ENCODE measurements at places on chromosomes 3 and 15.

GRCh38 chr15:67824976-67825880 is at the start of gene SKOR1:
TSS of gene SKOR1 (plus strand) at chr15:67825509. CDS start at chr15:67825603, 94 bp downstream.
- H3K27ac ChIP-seq: no peak within 1 kb of the TSS
- DNase-seq: no peak

DNA sequence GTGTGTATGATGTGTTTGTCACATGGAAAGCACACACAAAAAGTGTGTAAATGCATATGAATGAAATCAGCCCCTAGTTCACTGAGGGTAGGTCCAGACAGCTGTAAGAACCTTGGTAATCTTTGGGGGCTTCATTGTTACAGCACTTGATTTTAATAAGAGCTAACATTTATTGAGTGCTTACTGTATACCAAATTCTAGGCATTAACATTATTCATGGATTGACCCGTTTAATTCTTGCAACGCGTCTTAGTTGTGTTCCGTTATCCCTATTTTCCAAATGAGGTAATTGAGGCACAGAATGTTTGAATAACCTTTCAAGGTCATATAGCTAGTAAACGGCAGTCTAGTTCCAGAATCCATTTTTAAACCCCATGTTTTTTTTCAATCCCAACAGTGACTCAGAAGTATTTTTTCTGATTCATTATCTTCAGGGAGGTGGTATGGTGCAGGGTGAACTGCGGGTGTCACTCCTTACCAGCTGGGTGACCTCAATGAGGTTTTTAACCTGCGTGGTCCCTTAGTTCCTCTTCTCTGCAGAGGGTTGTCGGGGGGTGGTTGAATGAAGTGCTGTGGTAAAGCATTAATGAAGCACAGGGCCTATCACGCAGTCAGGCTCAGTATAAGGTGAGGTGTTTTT is 14.2 kb downstream of the RAB8B start:
- no peak overlapping the region for H3K4me3 ChIP-seq
- no peak for DNase-seq
- H3K27me3 ChIP-seq: no peaks in the 10 kb centered on the region
- H3K4me1 ChIP-seq: peaks cover 21% of the 10 kb centered on the region
- no peak overlapping the region for H3K27ac ChIP-seq

DNA sequence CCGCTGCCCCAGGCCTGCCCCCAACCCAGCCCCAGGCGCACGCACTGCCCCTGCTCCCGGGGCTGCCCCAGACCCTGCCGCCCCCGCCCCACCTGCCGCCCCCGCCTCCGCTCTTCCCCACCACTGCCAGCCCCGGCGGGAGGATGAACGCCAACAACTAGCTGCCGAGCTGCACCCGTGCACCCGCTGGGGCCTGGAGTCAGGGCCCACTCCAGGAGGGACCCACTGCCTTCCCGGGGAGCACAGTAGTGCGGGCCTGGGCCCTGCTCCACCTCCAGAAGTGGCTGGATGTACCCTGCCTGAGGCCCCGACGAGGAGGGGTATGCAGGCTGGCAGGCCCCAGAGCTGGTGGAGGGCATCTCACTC is 10.9 kb downstream of the ZBTB47 start:
- no peak overlapping the region for H3K27ac ChIP-seq
- no peak overlapping the region for H3K4me3 ChIP-seq
- no peaks in the 10 kb centered on the region for H3K36me3 ChIP-seq
- H3K27me3 ChIP-seq: no peaks in the 10 kb centered on the region
- no peak for DNase-seq

- H3K36me3 ChIP-seq: no peaks in the 10 kb centered on the region
- H3K27me3 ChIP-seq: no peaks in the 10 kb centered on the region
- H3K4me1 ChIP-seq: peaks cover 5% of the 10 kb centered on the region
Observed at GRCh38 chr3:170506556-170506955, 79.3 kb downstream of the SLC7A14 start.

DNA sequence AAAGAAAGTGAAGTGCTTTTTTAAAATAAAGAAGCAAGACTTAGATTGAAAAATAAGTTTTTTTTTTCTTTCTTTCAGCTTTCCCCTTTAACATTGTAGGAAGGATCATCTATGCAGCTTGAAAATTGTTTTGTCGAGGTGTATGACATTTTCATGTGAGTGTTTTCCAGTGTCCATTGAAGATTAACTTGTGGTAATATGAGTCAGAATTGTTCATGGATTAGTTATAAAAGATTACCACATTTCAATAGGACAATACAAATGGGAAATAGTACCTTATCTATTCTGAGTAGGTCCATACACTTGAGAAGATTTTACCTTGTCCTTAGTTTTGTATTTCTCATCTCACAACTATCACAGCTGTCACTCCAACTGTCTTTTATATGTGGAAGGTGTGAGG is 1234.7 kb downstream of the NSUN3 start:
- H3K4me3 ChIP-seq: no peak overlapping the region
- DNase-seq: no peak
- H3K27me3 ChIP-seq: no peaks in the 10 kb centered on the region
- H3K4me1 ChIP-seq: no peaks in the 10 kb centered on the region
- H3K27ac ChIP-seq: no peak overlapping the region
- H3K36me3 ChIP-seq: no peaks in the 10 kb centered on the region

DNA sequence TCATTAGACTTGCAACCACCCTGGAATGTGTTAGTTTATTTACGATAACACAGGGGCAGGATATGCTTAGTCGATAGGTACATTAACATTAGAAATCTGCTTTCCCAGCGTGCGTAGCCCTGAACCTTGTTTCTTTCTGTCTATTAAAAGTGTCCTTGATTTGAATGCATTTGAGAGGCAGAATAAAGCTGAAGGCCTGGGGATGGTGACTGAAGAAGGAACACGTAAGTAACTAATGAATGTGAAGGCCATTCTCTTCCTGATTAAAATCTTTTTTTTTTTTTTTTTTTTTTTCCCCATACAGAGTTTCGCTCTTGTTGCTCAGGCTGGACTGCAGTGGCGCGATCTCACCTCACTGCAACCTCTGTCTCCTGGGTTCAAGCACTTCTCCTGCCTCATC is 142.8 kb upstream of the CHRM5 start:
- no peak overlapping the region for H3K27ac ChIP-seq
- H3K27me3 ChIP-seq: no peaks in the 10 kb centered on the region
- no peaks in the 10 kb centered on the region for H3K4me1 ChIP-seq
- no peak for DNase-seq

Data from ovary (tissue), 10 donors.